ENCODE measurements at places on chromosomes 7 and 10.

DNA sequence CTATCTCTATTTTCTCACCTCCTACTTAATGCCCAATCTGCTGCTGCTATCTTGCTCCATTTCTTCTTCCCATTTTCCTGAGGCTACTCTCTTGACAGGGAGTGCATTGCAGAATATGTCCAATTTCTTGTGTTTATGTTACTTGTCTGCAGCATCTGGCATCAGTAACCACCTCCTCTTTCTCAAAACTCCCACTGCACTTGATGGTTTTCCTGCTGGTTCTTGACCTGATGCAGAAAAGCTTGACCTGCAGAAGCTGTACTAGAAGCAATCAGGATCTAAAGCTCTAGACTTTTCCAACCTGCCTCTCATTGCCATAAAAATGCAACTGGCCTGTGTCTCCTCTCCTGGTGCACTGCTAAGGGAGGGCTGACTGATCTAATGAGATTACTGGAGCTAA is 287.8 kb downstream of the ZEB1 start:
- no peak for DNase-seq

DNA sequence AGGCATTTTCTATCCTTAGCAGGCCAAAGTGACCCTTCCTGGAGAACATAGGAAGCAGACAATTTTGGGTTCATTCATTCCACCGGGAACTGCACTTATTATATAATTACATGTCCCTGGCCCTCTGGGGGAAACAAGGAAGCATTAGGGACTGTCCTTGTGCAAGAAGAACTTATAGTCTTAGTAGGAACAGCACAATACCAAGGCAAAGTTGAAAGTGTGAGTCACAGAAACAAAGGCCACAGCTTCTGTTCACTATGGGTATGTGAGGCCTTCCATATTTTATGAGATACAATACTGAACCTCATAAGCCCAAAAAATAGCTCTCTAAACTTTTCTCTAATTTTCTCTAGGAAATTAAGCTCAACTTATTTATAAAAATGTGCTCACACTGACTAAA is 18.4 kb upstream of the AKR1B10 start:
- no peak for DNase-seq

GRCh38 chr10:2981361-2981801 is 86.0 kb upstream of the PFKP start:
- no peak for DNase-seq

DNA sequence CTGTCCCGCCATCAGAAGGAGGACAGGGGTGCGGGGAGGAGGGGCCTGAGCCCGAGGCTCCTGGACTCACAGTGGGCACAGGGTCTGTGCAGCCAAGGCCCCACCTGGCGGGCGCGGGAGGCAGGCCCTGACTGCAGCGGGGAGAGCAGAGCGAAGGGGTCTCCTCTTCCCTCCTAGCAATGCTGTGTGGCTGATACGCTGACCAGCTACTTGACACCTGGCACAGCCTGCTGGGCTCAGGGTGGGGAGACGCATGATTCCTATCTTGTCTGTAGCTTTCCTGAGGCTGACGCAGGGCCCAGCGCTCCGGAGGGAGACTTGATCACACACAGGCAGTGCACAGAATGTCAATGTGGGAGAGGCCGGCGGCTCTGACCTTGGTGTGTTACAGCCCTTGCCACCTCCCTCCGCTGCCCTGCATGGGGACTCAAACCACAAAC is 174.9 kb downstream of the ELFN1 start:
- no peak for DNase-seq

Measured in activated T-cell treated with anti-CD3 and anti-CD28 coated beads, Interleukin-2, amount 50 U/mL, for 1 hour (primary cell).